ENCODE measurements at places on chromosomes 2 and 18.

DNA sequence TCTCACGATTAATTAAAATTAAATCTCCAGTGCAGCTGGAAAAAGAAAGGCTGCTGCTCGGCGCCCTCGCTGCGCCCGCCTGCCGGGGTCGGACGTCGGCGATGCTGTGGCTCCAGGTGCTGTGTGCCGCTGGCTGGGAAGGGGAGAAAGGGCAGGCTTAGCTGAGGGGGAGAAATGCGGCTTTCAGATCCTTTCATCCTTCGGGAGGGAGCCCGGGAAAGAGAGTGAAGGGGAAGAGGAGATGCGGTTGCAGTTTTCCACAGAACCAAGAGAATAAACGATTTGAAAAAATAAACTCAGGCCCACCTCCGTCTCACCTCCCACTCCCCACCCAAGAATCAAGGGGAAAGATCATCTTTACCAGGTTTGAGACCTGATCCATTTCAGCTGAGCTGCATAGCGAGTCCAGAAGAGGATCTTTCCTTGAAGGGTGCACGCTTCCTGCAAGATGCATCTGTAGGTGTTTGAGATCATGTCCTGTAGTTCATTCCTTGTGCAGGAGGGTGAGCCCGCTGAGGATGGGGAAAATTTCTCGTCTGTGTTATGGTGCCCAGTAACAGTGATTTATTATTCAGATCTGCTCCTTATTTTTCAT is 495 bp downstream of the TMEM169 start:
- peak; percentile 26 for DNase-seq

- DNase-seq = no peak
Observed at GRCh38 chr2:21251216-21251980, 127.6 kb downstream of the TDRD15 start.

DNA sequence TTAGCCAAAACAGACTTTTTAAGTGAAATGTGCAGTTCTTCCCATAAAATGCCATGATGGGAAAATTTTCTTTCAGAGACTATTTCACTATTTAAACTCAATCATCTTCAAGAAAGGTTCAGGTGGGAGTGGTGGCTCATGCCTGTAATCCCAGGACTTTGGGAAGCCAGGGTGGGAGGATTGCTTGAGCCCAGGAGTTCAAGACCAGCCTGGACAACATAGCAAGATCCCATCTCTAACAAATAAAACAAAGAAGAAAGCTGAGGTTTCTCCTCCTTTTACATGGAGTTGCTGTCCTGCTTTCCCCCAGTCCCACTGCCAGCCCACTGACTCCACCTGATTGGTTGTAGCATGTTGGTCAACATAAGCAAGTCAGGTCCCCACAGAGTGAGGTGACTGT is 25.8 kb upstream of the SOS1 start:
- no peak for DNase-seq

DNA sequence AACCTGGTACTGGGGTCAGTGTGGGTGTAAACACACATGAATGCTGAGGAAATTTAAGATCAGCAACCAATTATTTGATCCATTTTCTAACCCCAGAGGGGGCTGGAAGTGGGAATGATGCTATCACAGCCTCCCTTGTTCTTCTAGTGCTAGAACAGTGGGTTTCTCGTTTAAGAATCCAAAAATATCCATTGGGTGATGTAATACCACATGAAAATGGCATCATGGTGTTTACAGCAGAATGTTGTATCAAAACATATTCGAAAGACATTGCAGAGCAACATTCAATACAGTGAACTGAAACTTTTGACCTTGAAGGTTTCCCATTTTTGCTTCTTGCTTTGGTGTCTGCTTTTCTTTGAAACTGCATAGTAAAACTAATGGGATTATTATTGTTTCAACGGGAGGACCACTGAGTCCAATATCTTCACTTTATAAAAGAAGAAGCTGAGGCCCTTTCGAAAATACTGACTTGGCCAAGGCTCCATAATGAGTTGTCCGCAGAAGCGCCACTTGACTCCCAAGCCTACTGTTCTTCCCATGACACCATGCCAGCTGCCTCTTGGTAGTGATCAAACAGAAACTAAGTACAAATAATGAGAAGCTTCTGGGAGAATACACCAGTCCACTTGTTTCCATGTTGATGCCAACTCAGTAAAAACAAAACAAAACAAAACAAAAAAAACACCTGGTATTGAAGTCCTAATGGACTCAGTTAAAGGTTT is 106.1 kb downstream of the COLEC12 start:
- no peak for DNase-seq

DNA sequence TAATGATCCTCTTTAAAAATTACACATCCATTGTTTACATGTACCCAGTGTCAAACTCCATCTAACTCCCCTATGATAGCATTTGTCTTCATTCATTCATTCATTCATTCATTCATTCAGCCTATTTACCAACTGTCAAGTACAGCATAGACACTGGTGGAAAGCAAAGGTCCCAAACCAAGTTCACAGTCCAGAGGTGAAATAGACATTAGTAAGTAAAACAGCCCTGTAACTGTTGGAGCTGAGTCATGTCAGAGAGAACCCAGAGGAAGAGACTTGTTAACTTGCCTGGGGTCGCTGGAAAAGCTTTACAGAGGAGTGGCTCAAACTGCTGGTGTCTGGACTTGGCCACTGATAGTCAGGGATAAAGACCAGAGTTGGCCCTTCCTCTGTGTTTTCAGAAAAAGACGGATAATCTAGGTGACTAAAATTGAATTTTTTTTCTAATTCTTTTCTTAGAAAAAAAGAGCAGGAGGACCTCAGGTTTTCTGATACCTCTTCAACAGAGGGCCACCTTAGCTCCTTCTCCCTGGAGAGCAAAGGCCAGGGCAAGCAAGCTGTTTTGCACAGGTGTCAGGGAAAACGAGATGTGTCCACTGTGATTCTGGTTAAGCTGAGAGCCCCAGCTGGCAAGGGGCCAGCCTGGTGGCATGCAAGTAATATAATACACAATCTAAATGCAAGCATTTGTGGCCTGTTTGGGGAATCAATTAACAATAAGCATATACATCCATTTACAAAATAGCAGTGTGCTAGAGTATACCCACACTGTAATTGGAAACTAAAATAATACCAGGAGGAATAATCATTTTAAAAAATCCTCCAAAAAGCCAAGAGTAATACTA is 96.7 kb upstream of the SLC14A2 start:
- DNase-seq = no peak

DNA sequence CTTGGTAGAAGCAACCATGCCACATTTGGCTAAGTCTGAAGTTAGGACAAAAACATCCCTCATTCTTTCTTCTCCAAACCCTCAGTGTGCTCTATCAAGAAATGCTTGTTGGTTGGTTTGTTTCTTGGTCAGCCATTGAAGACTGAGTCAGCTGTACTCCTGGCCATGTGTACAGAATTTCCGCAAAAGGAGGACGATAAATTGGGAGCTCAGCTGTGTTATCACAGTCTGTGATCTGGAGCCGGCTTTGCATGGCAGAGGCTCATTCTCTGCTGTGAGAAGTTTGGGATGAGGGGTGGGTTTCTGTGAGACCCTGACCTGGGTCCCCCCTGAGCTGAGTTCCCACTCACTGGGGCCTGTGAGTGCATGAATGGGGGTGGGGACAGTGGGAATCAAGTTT is 26.3 kb upstream of the E2F6 start:
- no peak for DNase-seq

DNA sequence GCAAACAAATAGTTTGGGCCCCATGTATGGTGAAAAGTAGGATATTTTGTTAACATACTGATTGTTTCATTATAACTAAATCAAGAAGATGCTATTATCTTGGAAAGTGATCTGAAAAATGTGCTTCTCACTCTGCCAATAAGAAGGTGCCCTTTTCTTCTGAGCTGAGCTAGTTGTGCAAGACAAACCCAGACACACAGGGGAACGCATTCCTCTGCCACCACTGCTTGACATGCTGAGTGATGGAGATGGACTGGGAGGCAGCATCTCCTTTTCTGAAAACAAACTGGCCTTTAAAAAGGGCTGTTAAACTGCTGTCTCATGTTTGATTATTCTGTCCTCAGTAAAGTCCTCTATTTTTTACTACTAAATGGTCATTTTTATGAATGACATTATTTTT is 1989.9 kb upstream of the CELF4 start:
- DNase-seq = no peak

- peak; percentile 6 for DNase-seq
Observed at GRCh38 chr2:63057249-63058143, 6.9 kb downstream of the OTX1 start.

GRCh38 chr2:99789849-99790248 is 300.0 kb upstream of the REV1 start:
- no peak for DNase-seq

- DNase-seq = no peak
Observed at GRCh38 chr2:222518570-222519381, 94.4 kb downstream of the SGPP2 start.

DNA sequence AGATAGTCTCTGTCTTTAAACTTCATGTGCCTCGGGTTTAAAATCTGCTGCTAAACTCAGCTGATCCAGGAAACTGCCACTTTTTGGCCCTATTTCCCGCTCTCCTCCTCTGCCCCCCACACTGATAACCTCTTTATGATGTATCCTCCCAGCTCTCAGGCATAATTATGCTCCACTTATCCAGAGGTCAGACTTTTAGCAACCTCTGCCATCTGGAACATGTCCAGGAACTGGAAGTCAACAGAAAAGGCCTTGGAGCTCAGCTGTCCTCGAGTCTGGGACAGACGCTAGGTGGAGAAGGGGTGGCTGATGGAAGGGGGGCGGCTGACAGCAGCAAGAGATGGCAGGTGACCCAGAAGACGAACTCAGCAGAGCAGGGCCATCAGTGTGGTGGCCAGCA is 41.2 kb downstream of the ASAP2 start:
- no peak for DNase-seq

GRCh38 chr2:23385351-23385747 is 370 bp downstream of the KLHL29 start:
- peak; percentile 26 for DNase-seq

- DNase-seq = peak; percentile 2
Observed at GRCh38 chr18:41391616-41392595, 563.1 kb upstream of the PIK3C3 start.

DNA sequence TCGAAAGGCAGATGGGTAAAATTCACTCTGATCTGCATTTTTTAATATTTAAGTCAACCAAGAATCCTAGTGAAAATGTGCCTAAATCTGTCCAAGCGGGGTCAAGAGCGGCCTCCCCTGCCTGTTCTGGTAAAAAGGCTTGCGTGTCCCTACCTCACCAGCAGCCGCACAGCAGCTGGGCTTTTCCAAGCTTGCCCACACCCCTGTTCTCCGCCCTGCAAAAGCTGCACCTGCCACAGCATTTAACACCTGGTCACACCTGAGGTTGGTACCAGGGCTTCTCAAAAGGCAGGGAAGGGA is 25.8 kb upstream of the TMEM182 start:
- DNase-seq = peak; percentile 27

- DNase-seq = no peak
Observed at GRCh38 chr2:162579169-162579568, 235.2 kb downstream of the GCA start.

GRCh38 chr2:237734905-237735623 is 63.5 kb upstream of the RBM44 start:
- DNase-seq = no peak

- DNase-seq = no peak
Observed at GRCh38 chr2:190467575-190468083, 59.5 kb downstream of the MFSD6 start.

DNA sequence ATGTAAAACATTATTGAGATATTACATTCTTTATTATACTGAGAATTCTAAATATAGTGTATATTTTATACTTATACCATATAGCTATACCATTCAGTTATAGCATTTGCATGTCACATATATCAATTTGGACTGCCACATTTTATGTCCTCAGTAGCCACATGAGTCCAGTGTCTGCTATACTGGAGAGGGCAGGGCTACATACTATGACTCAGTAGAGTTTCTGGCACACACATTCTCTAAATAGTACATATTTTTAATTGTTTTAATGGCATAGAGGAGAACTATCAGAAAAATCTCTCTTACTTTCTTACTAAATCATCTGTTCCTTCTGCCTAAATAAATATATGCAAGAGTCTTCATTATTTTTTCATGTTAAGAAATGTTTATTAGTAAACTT is 55.4 kb upstream of the COL5A2 start:
- no peak for DNase-seq

- DNase-seq = no peak
Observed at GRCh38 chr2:43199492-43200488, 26.6 kb downstream of the ZFP36L2 start.
